ENCODE measurements at places on chromosomes 1 and 21.
A peak's percentile ranks its signal among the peaks of the same experiment; 100 is the strongest.

DNA sequence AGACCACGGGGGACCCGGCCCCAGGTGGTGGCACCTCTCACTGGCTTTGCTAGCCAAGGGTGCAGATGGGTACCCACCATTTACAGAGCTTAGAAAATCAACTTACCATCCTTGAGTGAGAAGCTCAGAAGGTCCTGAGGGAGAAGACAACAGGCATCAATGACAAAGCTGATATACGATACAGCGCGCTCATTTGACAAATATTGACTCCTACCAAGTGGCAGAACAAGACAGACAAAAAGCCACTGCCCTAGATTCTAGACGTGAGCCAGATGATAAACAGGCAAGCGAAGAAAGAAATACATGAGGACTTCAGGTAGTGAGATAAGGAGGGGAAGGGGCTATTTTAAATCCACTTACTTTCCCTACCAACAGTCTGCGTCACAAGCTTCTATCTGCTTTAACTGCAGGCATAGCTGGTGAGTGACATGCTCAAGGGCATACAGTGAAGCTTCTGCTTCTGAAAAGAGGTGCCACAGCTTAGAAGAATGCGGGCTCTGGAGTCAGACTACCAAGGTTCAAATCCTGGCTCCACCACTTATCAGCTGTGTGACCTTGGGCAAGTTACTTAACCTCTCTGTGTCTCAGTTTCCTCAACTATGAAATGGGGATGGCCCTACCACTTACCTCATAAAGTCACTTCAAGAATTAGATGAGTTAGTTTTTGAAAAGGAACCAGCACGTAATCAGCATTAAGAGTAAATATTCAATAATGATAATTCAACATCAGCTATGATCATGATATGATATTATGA, 29.1 kb downstream of the TMCO4 start:
- no peak for DNase-seq

- no peak for DNase-seq
Measured at GRCh38 chr1:165052936-165053335, 303.6 kb downstream of the LMX1A start.

DNA sequence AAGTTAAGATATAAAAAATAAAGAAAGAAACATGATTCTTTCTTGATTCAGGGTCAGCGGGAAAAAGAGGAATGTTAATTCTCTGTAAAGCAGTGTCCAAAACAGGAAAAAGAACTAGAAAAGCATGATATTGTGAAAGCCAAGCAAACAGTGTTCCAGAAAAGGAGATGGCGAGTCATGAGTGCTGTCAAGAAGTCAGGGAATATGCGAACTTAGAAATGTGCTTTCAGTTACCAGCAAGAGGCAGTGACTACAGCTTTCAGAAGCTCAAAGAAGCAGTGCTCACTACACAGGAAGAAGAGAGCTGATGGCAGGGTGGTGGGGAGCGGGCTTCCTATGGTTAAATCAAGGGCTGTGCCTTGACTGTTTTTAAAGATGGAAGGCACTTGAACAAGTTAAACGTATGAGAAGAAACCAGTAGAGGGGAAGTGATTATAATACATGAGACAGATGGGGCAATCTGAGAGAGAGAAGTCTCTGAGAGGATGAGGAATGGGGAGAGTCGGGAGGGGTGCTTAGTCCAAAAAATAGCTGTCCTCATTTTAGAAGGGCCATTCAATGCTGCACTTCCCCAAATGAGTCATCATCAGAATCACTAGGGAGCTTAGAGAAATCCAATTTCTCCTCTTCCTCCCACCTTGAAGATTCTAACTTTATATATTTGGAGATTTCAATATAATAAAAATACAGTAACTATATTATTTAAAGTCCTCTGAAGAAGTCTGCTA, 90.4 kb downstream of the KCNK1 start:
- no peak for DNase-seq

DNA sequence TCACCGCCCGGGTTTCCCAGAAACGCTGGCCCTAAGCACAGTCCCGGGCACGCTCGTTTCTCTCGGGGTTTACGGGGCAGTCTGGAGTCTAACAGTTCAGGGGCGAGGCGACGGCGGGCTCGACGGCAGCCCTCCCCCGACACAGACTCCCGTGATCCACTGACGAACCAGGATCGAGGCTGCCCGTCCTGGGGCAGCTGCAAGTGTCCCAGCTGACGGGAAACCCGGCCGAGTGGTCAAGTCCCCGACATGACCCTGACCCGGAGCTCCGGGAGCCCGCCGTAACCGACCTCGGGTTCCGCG, 494 bp downstream of the UBE2J2 start:
- DNase-seq = no peak

DNA sequence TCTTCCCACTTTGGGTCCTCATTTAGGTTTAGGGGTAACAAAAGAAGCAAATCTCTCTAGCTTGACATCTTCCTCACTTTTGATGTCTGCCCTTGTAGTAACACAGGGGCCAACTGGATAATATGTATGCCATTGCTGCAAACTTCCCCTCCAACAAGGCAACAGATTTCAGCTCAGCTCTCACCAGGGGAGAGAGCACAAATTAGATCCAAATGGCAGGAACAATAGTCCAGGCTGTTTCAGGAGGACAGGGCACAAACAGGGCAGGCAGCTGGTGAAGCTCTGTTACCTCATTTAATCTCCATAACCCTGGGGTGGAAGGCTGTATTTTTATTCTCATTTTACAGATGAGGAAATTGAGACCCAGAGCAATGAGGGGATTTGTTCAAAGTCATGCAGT, 4.3 kb upstream of the PIK3R3 start:
- DNase-seq = no peak

- no peak for DNase-seq
Measured at GRCh38 chr21:30434033-30434631, 4.1 kb downstream of the KRTAP13-4 start.

GRCh38 chr21:24023936-24024335, 1583.3 kb downstream of the MRPL39 start:
- DNase-seq = peak; percentile 12

DNA sequence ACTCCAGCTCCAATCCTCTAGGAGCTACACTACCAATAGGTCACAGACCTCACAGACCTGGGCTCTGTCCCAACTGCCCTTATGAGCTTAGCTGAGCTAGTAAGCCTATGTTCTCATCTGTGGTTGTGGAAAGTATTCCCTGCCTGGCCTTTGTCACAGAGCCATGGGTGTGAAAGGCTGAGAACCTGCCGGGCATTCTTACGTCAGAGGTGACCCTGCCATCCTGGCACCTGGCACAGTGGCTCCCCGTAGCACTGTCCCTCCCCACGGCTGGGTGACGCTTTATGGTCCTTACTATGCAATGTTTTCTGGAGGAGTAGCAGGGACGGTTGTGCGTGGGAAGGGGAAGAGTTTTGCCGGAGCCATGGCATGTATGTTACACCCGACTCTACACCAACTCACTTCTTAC, 3.5 kb downstream of the TNFRSF1B start:
- DNase-seq = no peak

- no peak for DNase-seq
Measured at GRCh38 chr1:3168678-3169077, 99.7 kb downstream of the PRDM16 start.

DNA sequence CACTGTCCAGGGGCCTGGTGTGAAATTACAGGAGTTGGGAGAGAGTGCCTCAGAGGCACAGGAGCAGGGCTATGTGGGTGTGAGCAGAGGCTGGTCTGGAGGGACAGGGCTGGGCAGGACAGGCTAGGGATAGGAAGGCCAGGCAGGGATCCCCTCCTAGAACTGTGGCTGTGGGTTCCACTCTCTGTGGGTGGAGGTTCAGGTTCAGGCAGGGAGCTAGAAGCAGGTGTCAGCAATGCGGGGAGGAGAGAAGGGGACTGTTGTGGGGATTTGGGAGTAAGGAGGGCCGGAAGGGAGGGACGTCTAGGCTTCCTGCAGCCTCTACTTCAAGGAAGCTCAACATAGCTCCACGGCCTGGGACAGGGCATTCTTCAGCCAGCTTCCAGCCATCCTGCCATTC, 8.3 kb upstream of the GPR61 start:
- DNase-seq = no peak

GRCh38 chr1:7227654-7228053, 442.4 kb downstream of the CAMTA1 start:
- no peak for DNase-seq

DNA sequence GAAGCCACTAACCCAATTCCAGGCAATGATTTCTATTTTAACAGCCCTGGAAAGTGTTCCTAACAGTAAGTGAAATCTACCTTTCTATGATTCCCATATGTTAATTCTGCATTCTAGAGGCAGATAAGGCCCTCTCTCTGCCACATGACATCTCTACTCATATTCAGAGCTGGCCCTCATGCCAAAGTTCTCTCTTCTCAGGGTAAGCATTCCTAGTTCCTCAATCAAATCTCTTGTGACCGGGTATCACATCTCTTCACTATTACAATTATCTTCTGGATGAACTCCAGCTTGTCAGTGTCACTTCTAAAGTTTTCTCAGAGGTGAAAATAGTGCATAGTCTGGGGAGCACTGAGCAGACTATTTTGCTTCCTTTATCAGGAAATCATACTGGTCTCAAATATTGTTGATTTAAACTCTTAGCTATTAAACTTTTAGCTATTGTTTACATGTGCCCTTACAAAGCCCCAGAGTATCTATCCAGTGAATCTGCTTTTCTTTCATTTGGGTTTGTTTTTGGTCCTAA, 66.4 kb upstream of the TNFSF18 start:
- DNase-seq = no peak

- DNase-seq = no peak
Measured at GRCh38 chr1:193592317-193592716, 405.9 kb upstream of the B3GALT2 start.

- no peak for DNase-seq
Measured at GRCh38 chr1:145845514-145846161, at the start of gene NUDT17. Gene NUDT17, plus strand, starts transcription at chr1:145845630. Its CDS starts 11 bp downstream, at chr1:145845641.

GRCh38 chr1:100188617-100189016, 10.6 kb upstream of the LRRC39 start:
- DNase-seq = no peak

DNA sequence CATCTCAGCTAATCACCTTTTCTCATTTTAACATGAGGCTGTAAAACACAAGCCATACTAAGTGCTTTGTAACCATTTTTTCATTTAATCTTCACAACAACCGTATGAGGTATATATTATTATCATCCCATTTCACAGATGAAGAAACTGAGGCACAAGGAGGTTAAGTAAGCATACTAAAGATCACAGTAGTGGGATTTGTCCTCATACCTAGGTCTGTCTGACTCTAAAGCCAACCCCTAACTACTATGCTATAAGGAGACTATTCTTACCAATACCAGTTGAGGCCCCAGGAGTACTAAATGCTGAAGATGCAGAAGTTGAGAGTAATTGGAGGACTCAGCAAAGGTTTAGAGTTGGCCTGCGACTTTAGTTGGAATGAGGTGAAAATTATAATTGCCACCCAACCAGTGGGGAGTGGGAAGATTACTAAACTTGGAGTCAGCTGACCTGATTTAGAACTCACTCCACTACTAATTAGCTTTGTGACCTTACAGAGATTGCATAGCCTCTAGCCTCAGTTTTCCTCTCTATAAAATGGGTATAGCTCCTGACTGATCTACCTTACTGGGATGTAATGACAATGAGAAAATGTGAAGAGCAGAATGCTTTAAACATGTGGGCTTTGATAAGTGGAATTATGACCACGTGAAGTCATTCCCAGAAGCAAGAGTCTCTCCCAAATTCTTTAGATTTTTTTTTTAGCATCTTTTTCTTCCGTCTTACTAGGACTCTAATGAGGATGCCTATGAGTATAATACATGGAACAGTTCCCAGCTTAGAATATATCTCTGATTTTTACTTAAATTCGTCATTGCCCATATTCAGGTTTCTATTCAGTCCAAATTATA, 85.8 kb upstream of the IPO9 start:
- DNase-seq = no peak

- DNase-seq = no peak
Measured at GRCh38 chr1:214067853-214068703, 80.3 kb downstream of the PROX1 start.

- DNase-seq = no peak
Measured at GRCh38 chr1:33460947-33461629, 11.4 kb upstream of the ZSCAN20 start.

DNA sequence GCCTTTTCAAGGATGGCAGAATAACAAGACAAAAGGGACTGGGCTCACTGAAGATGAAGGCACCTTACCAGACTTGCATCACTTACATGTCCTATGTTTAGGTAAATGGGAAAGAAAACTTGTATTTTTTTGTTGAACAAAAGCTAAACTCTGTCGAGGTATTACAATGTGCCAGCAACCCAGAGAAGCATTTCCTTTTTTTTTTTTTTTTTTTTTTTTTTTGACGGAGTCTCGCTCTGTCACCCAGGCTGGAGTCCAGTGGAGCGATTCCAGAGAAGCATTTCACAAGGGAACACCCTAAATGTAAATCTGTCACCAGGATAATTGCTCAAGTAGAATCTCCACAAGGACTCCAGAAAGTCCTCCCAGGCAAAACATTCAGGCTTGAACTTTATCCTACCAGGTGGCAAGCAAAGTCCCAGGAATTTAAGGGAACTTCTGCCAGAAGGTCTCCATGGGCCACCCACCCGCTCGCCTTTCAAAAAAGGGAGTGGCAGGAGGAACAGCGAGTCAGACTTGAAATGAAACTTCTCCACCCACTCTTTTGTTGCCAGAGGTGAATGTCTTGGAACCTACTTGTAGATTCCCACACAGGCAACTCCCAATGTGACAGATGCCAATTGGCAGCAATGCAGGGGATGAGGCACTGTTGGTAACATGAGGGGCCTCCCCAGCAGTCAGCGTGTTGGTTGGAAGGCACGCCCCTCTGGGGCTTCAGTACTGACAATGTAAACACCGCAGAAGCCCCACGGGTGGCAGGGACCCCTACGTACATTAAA, 125.0 kb downstream of the TIAM1 start:
- DNase-seq = no peak

- no peak for DNase-seq
Measured at GRCh38 chr1:225500624-225501192, 72.9 kb upstream of the LBR start.

- no peak for DNase-seq
Measured at GRCh38 chr21:33032434-33033047, 6.8 kb downstream of the OLIG2 start.

DNA sequence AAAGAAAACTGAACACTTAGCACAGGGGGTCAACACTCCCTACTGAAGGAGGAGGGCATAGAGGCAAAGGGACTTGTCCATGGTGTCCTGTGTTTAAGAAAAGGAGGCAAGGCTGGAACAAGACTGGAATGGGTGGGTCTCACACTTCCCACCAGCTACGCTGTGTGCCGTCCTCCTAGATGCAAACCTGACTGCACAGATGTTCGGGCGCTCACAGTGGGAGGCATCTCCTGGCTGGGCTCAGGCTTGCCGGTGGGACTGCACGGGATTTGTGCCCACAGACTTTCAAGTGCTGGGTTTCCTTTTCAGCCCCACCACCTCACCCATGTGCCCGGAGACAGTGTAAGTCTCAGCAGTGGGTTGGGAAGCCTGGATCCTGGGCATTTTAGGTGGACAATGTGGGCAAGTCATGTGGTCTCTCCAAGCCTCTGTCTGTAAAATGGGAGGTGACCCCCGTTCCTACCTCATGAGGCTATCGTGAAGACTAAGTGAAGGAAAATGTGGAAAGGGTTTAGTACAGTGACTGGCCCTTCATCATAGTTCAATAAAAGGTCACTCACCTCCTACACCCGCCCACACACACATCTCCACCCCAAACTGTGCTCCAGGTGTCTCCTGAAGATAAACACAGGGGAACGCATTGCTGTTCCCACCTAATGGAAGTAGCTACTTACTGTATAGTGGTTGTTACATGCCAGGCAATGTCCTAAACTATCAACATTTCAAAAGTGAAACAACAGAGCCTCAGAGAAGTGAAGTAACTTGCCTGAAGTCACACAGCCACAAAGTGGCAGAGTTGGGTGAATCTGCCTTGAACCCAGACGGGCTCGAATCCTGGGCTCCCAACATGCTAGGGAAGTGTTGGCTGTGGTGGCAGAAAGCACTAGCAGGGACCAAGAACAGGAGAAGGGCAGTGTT, 36.0 kb downstream of the ATP1A1 start:
- DNase-seq = no peak

Measured in NCI-H1417 treated with DMSO at 0.1 percent for 48 hours (cell line).